ENCODE measurements at places on chromosomes 7 and 10.
A peak's percentile ranks its signal among the peaks of the same experiment; 100 is the strongest.

- peak; percentile 51 for DNase-seq
These were observed 14.3 kb downstream of the CALML3 start for GRCh38 chr10:5538892-5539651.

DNA sequence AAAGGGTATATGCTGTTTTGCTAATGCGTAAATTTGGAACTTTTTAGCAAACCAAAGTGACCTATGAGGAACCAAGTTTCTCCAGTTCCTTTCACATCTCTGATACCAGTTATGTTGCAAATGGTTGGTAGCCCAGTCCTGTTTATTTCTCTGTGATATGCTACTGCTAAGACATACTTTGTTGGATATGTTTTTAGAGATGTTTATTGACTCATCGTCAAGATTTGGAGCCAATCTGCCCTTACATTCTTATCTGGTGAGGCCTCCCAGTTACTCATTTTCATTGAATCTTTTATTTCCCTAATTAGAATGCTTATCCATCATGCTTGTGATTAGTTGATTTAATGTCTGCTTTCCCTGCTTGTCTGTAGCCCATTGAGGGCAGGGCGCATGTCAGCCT lies 58.9 kb downstream of the LRGUK start:
- no peak for DNase-seq

- DNase-seq, result no peak
These were observed 4.8 kb downstream of the FEZF1 start for GRCh38 chr7:122299624-122300210.

GRCh38 chr7:133409421-133409820 lies 156.5 kb downstream of the EXOC4 start:
- DNase-seq, result no peak

- DNase-seq, result no peak
These were observed 315.3 kb downstream of the SNX13 start for GRCh38 chr7:17625043-17625442.

- no peak for DNase-seq
These were observed 50.2 kb downstream of the KDM7A start for GRCh38 chr7:140126435-140127034.

GRCh38 chr10:106935978-106936451 lies 228.5 kb downstream of the SORCS1 start:
- DNase-seq, result no peak

GRCh38 chr7:44388089-44388970 lies 62.9 kb upstream of the CAMK2B start:
- no peak for DNase-seq

All from MCF 10A (cell line).